ENCODE measurements at places on chromosomes 3 and 15. TPM values are rescaled to one million over a fixed set of nuclear protein-coding genes. Genes with fewer than 3 reads are reported as not detected.
A peak's percentile ranks its signal among the peaks of the same experiment; 100 is the strongest.

GRCh38 chr3:190060192-190060775 is 60.4 kb downstream of the P3H2 start:
- H3K36me3 ChIP-seq, result no peaks in the 10 kb centered on the region
- no peak overlapping the region for H3K4me3 ChIP-seq
- no peaks in the 10 kb centered on the region for H3K4me1 ChIP-seq

- no peaks in the 10 kb centered on the region for H3K27me3 ChIP-seq
- no peaks in the 10 kb centered on the region for H3K36me3 ChIP-seq
- DNase-seq, result no peak
- no peak overlapping the region for H3K4me3 ChIP-seq
Observed at GRCh38 chr15:98755781-98756180, 107.4 kb downstream of the IGF1R start.

The PLA2G4D gene
- total RNA-seq, result not detected

- H3K4me1 ChIP-seq, result peaks cover under 1% of the 10 kb centered on the region
- no peak for DNase-seq
- H3K4me3 ChIP-seq, result no peak overlapping the region
- H3K27ac ChIP-seq, result no peak overlapping the region
- no peaks in the 10 kb centered on the region for H3K27me3 ChIP-seq
Observed at GRCh38 chr3:122635789-122636188, 44.9 kb upstream of the PARP14 start.

GRCh38 chr3:115766587-115767482 is 143.5 kb downstream of the GAP43 start:
- DNase-seq, result no peak
- H3K27ac ChIP-seq, result no peak overlapping the region
- no peaks in the 10 kb centered on the region for H3K4me1 ChIP-seq
- H3K36me3 ChIP-seq, result no peaks in the 10 kb centered on the region
- no peak overlapping the region for H3K4me3 ChIP-seq
- H3K27me3 ChIP-seq, result peaks cover 3% of the 10 kb centered on the region

The EXD1 gene
- not detected for total RNA-seq

- no peak overlapping the region for H3K27ac ChIP-seq
- H3K4me1 ChIP-seq, result no peaks in the 10 kb centered on the region
- DNase-seq, result no peak
- H3K27me3 ChIP-seq, result peaks cover 3% of the 10 kb centered on the region
Observed at GRCh38 chr15:95375281-95375680, 955.2 kb upstream of the NR2F2 start.

The CLEC3B gene
- not detected for total RNA-seq

DNA sequence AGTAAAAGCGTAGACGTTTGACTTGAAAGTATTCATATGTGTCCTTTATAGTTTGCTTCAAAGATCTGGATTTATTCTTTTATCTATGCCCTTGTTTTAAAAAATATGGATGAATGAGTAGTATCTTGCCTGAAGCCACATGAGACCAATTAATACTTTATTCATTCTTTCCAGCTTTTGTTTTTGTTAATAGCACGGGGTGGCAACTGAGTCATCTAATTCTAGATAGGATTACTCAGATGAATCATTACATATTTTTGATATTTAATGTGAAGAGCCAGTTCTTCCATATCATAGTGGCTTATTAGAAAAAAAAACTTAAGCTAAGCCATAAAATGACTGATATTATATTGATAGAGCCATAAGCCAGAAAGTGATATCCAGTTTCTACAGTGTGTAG is 121.9 kb downstream of the BBX start:
- H3K4me1 ChIP-seq, result peaks cover 42% of the 10 kb centered on the region
- no peak for DNase-seq
- H3K4me3 ChIP-seq, result no peak overlapping the region
- no peaks in the 10 kb centered on the region for H3K27me3 ChIP-seq

DNA sequence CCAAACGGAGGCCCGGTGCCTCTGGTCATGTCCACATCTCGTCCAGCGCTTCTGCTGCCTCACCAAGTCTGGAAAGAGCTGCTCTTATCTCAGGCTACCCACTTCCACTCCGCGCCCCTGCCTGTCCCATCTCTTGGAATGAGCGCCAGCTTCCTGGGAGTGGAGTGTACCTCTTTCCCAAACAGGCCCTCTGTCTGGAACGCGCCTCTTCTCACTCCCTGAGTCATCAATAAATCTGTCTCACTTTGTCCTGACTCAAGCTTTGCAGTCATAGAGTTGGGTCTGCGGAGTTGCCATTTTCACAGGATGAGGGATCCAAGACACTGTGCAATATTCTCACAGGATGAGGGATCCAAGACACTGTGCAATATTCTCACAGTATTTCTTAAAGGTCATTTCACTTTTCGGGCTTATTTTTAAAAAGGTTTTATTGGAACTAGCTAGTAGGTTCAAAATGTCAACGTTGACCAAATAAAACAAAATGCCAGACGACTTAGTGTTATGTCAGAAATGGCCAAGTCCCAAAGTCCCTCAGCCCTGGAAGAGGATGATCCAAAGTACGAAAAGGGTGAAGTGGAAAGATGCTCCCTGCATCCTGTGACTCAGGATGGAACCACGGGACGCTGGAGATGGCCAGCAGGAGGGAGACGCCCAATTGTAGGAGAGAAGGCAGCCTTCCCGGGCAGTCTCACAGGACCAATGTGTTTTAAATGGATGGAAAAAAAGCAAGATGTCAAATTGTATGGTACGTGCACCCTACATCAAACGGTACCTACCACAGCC is 81.1 kb downstream of the CHSY1 start:
- H3K27me3 ChIP-seq, result no peaks in the 10 kb centered on the region
- H3K27ac ChIP-seq, result no peak overlapping the region
- DNase-seq, result no peak
- H3K36me3 ChIP-seq, result peaks cover 20% of the 10 kb centered on the region
- no peak overlapping the region for H3K4me3 ChIP-seq

DNA sequence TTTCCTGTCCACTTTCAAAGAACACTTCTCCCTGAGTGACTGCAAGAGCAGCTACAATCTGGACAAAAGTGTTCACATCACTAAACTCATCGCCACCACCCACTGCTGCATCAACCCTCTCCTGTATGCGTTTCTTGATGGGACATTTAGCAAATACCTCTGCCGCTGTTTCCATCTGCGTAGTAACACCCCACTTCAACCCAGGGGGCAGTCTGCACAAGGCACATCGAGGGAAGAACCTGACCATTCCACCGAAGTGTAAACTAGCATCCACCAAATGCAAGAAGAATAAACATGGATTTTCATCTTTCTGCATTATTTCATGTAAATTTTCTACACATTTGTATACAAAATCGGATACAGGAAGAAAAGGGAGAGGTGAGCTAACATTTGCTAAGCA is 1.8 kb downstream of the CCRL2 start:
- H3K4me1 ChIP-seq, result peaks cover 25% of the 10 kb centered on the region
- no peak overlapping the region for H3K27ac ChIP-seq
- no peaks in the 10 kb centered on the region for H3K36me3 ChIP-seq
- no peak overlapping the region for H3K4me3 ChIP-seq
- DNase-seq, result no peak

The SLC9C1 gene
- total RNA-seq, result not detected

The WDR72 gene
- not detected for total RNA-seq

The GOLGA6L4 gene
- total RNA-seq, result 0.76 TPM

GRCh38 chr3:95311272-95311671 is 1248.4 kb downstream of the NSUN3 start:
- H3K4me1 ChIP-seq, result no peaks in the 10 kb centered on the region
- H3K27me3 ChIP-seq, result no peaks in the 10 kb centered on the region
- no peak for DNase-seq
- no peak overlapping the region for H3K4me3 ChIP-seq
- no peak overlapping the region for H3K27ac ChIP-seq

DNA sequence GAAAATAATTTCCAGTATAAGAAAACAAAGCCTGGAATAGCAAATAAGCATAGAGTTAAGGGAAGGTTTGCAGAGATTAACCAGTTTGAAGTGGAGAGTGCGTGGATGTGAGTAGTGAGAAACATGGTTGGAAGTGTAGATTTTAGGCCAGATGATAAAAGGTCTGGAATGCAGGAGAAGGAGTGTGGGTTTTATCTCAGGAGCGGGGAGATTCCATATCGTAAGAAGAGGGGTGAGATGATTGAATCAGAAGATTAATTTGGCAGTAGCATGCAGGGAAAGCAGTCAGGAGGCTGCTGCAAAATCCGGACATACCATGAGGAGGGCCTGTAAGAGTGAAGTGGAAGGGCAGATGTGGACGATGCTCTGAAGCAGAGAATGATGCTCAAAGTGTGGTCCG is 13.7 kb downstream of the PPARG start:
- H3K4me1 ChIP-seq, result no peaks in the 10 kb centered on the region
- H3K4me3 ChIP-seq, result no peak overlapping the region
- H3K36me3 ChIP-seq, result no peaks in the 10 kb centered on the region
- peaks cover 8% of the 10 kb centered on the region for H3K27me3 ChIP-seq

GRCh38 chr3:27533718-27534573 is 49.8 kb upstream of the SLC4A7 start:
- H3K27me3 ChIP-seq, result no peaks in the 10 kb centered on the region
- H3K4me3 ChIP-seq, result no peak overlapping the region
- no peaks in the 10 kb centered on the region for H3K36me3 ChIP-seq
- H3K4me1 ChIP-seq, result peaks cover 15% of the 10 kb centered on the region
- DNase-seq, result peak; percentile 25

GRCh38 chr15:57586661-57587424 is 4.9 kb upstream of the MYZAP start:
- H3K36me3 ChIP-seq, result peaks cover 2% of the 10 kb centered on the region
- DNase-seq, result no peak
- peaks cover 6% of the 10 kb centered on the region for H3K27me3 ChIP-seq
- H3K27ac ChIP-seq, result peak overlapping the region; percentile 78
- H3K4me1 ChIP-seq, result peaks cover 39% of the 10 kb centered on the region

The SENP7 gene
- total RNA-seq, result 16.8 TPM

The C3orf85 gene
- not detected for total RNA-seq
